ENCODE measurements at places on chromosomes 1 and 21. TPM values are rescaled to one million over a fixed set of nuclear protein-coding genes. Genes with fewer than 3 reads are reported as not detected.

Gene BNIPL
- total RNA-seq = 0.85 TPM

Gene ZNF648
- total RNA-seq = not detected

Gene HS2ST1
- total RNA-seq = 15.8 TPM

Gene ADAMTS4
- total RNA-seq = 0.66 TPM

Gene TAS1R2
- not detected for total RNA-seq

Gene NOS1AP
- not detected for total RNA-seq

Gene C1orf94
- not detected for total RNA-seq

Gene CFH
- total RNA-seq = 0.17 TPM

Gene MYCL
- 0.42 TPM for total RNA-seq

Gene FCRL1
- total RNA-seq = not detected

Gene TRABD2B
- not detected for total RNA-seq

Gene DNM3
- 0.42 TPM for total RNA-seq

Gene LCE1A
- not detected for total RNA-seq

Gene ADAM15
- total RNA-seq = 84.5 TPM

Gene MFSD2A
- total RNA-seq = 47.0 TPM

Gene CORT
- total RNA-seq = 0.52 TPM

Gene HLX
- total RNA-seq = 5.7 TPM

Gene PGLYRP3
- not detected for total RNA-seq

Gene TFF2
- total RNA-seq = not detected

Gene GNG12
- total RNA-seq = 0.05 TPM

Gene KCNE1
- total RNA-seq = not detected

Gene LAX1
- 13.4 TPM for total RNA-seq

Gene TLCD4
- not detected for total RNA-seq

Gene PRPF38B
- total RNA-seq = 90.3 TPM

Gene ZBTB40
- total RNA-seq = 18.2 TPM

Gene NBPF20
- total RNA-seq = 1.1 TPM

Gene FOXD3
- not detected for total RNA-seq

Gene POU3F1
- 1.4 TPM for total RNA-seq

Gene PIGP
- 19.0 TPM for total RNA-seq

Gene GDAP2
- total RNA-seq = 22.2 TPM

Gene SLC35F3
- total RNA-seq = 10.9 TPM

Gene SPATA46
- not detected for total RNA-seq

Gene KIF17
- not detected for total RNA-seq

Gene KCNA3
- total RNA-seq = 29.5 TPM

Gene NBPF6
- 0.40 TPM for total RNA-seq

Gene B3GALT2
- 0.05 TPM for total RNA-seq

Gene C1orf115
- not detected for total RNA-seq

Gene OLFML2B
- total RNA-seq = not detected

All from activated CD4-positive, alpha-beta T cell treated with anti-CD3 and anti-CD28 coated beads, Interleukin-2, amount 10 ng/mL, durations not matched to agents 24 days and 14 days (primary cell).